Right renal pelvis (tissue), 4 donors: ENCODE measurements at places on chromosomes 6 and 20.

DNA sequence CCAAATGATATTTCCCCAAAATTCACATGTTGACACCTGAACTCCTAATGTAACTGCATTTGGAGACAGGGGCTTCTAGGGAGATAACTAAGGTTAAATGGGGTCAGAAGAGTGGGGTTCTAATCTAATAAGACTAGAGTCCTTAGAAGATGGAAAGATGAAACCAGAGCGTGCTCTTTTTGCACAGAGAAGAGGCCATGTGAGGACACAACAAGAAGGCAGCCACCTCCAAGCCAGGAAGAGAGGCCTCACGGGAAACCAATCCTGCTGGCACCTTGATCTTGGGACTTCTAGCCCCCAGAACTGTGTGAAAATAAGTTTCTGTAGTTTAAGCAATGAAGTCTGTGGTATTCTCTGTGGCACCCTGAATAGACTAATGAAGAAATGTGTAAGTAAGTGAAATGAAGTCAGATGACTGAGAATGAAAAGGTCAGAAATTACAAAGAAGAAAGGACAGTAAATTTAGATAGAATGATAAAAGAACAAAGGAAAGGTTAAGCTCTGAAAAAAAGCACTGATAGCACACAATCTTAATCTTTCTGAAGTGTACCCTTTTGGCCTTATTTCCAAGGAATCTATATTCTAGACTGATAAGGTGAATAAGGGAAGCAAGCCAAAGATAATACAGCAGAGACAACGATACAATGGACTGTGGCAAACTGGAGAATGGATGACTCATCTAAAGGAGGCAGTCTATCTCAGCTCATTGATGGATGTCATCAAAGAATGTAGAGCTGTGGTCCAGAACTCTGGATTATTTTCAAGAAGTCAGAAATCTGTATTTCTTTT, 110.4 kb downstream of the MYB start:
- no peak for DNase-seq

DNA sequence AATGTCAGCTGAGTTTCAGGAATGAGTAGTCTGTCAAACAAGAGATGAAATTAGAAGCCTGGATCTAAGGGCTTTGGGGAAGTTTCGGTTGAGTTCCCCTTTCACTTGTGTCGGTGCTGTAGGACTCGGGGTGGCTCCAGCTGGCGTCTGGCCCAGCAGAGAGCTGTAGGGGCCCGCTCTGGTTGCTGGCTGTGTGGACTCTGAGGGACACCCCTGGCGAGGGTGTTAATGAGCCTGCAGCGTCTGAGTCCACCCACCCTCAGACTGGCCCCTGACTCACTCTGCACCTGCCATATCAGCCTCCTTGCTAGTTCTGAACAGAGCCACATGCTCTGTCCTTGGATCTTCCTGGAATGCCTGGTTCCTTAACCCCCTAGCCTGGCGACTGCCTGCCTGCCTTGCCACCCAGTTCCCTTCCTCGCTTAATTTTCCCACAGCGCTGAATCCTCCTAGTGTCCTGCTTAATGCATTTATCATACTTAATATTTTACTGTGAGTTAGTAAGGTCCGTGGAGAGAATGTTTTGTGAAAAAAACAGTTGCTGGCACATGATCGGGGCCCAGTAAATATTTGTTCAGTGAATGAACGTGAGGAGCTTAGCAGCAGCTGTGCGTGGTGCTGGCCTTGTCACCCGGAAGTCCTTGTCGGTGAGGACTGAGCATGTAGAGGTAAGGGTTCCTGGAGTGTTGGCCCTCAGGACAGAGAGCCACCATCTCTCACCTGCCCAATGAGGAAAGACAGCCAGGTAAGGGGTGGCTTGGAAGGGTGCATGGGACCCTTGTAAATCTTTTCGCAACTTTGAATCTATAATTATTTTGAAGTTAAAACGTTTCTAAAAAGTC, 1.6 kb downstream of the DNAJC5 start:
- DNase-seq, result no peak

GRCh38 chr6:138943089-138943625, 44.9 kb downstream of the REPS1 start:
- no peak for DNase-seq

GRCh38 chr20:10449270-10449669, 14.2 kb downstream of the SLX4IP start:
- DNase-seq, result no peak

DNA sequence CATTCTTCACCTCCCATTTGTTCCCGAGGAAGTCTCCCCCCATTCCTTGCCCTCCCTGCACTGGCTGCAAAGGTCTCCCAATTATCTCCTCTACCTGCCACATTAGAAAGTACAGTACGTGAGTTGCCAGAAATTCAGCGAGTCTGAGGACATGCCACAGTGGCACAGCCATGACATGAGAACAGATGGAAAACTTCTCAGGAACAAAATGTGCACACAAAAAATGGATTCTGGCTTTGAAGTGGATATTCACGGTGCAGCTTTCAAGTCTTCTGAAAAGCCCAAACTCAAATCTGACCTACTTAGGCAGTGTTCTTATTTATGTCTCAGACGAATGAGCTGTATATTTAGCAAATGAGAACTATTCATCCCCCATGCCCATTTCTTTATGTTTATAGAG, 269.1 kb upstream of the ARID1B start:
- no peak for DNase-seq

- no peak for DNase-seq
These were observed 208.3 kb upstream of the QKI start for GRCh38 chr6:163206196-163206595.
